Activated effector memory CD4-positive, alpha-beta T cell treated with anti-CD3 and anti-CD28 coated beads, Interleukin-2, amount 50 U/mL, for 16 hours (primary cell): ENCODE measurements at places on chromosomes 12 and 14.

GRCh38 chr12:66607147-66607546 lies 71.7 kb downstream of the GRIP1 start:
- no peak for DNase-seq

- no peak for DNase-seq
These were observed 70.3 kb downstream of the TBX5 start for GRCh38 chr12:114335607-114336006.

DNA sequence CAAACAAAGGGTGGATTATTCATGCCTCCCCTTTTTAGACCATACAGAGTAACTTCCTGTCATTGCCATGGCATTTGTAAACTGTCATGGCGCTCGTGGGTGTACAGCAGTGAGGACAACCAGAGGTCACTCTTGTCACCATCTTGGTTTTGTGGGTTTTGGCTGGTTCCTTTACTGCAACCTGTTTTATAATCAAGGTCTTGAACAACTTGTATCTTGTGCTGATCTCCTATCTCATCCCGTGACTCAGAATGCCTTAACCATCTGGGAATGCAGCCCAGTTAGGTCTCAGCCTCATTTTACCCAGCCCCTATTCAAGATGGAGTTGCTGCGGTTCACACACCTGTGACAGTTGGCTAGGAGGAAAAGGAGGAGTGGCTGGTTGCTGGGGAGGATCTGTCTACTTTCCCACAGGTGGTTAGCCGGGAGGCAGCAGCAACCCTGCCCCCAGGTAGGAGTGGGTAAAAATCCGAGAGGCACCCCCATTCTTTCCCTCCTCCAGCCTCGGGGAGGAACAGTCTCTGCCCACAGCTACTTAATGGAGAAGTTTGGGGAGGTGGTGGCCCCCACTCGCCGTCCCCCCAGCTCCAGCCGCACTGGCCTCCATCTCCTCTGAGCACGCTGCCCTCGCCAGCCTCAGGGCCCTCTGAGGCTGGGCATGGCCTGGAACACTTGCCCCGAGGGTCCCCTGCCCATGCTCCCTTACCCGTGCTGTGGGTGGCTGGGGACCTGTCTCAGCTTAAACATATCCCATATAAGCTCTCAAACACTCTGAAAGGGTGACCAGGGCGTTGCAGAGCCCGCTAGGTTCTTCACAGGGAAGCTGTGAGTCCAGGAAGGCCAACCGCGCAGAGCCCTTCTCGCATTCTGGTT lies 41.7 kb downstream of the SMIM41 start:
- no peak for DNase-seq

DNA sequence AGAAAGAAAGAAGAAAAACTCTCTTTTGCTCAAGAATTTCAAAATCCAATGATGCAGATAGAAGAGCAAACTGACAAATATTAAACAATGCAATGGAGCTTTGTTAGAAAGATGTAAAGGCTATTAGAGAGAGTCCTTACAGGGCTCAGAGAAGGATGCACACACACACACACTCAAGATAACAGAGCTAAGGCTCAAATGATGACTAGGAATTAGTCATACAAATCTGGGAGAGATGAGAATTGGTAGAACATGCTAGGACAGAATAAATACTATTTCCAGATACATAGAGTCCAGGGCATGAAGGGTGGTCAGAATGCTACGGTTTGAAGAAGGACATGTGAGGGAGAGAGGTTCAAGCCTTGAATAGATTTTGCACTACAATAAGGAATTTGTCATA lies 650.1 kb upstream of the MDGA2 start:
- DNase-seq = no peak

DNA sequence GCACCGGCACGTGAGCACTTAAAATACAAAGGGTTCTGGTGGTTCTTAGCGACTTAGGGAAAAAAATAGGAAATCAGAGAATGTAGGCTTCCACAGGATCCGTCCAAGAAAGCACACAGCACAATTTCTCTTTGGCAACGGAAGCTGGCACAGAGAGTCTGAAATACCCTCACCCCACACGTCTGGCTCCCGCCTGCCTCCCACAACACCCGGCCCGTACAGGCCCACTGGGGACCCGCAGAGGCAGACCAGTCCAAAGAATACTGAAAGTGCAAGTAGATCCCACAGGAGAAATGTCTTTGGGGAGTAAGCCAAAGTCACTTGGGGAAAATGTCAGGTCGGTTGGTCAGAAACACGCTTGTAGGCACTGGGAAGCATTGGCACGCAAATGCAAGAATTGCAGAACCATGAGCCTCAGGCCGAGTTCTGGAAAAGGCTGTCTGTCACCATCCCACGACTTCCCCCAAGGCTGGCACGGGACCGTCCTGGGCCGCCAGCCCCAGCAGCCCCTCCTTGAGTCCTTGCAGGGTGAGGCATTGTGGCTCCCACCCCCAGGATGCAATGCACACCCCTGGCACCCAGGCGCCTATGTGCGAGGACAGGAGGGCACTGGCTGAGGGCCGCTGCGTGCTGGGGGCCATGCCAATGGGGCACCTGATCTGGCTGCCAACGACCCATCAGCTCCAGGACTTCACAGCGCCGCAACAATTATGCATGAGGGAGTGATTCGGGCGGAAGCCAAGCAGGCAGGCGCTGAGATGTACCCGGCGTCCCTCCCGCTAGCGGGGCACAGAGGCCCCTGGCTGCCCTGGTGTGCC lies 29.7 kb downstream of the CHGA start:
- DNase-seq = no peak

DNA sequence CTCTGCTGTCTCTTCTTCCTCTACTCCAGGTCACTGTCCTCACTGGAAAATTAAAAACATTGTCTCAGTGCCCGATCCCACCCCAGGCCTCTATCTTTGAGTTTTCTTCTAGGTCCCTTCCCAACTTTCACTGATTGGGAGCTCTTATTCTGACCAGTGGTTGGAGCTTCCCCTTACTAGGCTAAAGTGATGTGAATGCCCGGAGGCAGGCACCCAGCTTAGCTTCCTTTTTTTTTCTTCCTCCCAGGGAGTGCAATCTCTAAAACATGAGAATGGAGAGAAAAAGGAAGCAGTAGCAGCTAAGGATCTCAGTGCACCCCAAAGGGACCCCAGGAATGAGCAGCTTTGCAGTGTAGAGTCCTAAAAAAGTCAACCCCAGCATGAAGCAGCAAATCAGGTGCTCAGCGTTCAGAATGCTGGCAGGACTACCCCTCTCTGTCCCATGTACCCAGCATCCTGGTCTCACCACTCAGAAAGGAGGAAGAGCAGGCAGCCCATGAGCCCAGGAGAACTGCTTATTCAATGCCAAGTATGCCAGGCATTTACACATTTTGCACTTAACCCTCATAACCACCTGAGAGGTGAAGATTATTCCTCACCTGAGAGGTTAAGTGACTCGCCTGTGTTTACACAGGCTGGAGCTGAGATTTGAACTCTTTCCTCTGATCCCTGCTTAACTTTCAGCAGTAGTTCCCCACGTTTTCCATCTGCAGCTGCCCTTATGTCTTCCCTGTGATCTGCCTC lies 146.2 kb upstream of the PWP1 start:
- no peak for DNase-seq

- DNase-seq = no peak
These were observed 369.2 kb downstream of the ZFP36L1 start for GRCh38 chr14:68423686-68424085.

- no peak for DNase-seq
These were observed 40.9 kb downstream of the CCDC85C start for GRCh38 chr14:99562856-99563748.

- DNase-seq = no peak
These were observed 72.9 kb upstream of the ST8SIA1 start for GRCh38 chr12:22407397-22407796.

DNA sequence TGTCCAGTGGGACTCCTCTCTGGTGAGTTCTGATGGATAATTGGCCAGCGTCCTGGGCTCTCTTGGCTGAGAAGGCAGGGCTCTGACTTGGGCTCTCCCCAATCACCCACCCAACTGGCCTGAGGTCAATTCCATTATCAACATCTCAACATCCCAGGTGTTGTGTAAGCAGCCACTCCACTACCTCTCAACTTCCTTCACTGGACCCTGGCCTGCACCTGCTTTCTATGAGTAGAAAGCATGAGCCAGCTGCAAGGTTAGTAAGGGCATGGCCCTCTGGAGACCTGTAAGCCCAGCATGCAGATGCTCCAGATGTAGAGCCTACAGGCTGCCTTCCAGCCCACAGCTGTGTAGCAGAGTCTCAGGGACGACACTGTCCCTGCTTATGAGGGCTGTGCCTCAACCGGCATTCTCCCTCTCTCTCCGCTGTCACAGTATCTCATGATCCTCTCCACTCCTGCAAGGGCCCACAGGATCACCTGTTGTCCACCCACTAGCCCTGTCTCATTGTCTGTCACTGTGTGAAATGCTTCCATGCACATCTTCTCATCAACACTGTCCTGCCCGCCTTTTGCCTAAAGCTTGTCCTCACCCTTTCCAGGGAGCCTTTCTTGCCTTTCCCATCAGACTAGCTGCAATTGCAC lies 5.4 kb upstream of the KRT81 start:
- no peak for DNase-seq

GRCh38 chr12:65533177-65533883 lies 254.8 kb downstream of the MSRB3 start:
- DNase-seq = no peak

GRCh38 chr14:99648027-99648784 lies 3.3 kb downstream of the HHIPL1 start:
- DNase-seq = no peak

- no peak for DNase-seq
These were observed 10.7 kb upstream of the FAM234B start for GRCh38 chr12:13033476-13033875.

GRCh38 chr12:2295941-2296461 lies 243.2 kb downstream of the CACNA1C start:
- no peak for DNase-seq

DNA sequence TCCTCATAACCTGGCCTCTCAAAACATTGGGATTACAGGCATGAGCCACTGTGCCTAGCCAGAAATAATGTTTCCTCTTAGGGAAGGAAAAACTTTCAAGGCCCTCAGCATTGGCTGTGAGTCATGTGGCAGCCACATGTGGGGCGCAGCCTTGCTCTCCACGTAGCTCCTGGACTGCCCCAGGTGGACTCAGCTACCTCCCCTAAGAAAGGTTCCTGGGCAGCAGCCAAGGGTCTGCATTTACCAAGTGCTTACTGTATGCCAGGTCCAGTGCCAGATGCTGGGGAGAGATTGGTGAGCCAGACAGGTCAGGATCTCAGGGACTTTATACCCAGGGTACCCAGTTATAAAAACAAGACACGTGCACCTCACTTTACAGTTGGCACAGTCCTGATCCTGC lies 3.7 kb upstream of the TRPV4 start:
- DNase-seq = no peak

DNA sequence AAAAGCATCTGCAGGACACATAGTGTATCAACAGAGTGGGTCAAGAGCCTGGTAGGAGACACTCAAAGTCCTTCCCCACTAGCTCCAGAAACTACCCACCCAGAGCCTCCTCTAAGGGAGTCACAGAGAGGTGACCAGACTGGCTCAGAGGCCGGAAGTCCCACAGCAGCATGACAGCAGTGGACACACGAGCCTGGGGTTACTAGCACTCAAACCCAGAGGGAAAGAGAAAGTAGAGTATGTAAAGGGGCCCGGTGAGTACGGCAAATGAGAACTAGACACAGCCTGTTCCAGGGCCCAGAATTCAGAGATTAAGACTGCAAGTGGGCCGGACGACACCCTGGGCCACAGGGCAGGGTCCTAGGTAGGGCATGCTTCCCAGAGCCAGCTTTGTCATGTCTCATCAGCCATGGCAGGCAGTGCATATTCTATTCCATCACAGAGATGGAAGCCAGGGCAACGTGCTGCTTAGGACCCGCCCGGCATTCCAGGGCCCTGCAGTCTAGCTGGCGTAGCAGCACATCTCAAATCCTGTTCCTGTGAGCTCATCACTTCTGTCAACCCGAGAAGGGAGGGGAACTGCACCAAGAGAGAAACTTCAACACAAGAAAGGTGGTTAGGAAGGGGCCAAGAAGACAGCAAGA lies 4.2 kb downstream of the IFFO1 start:
- DNase-seq = no peak

- no peak for DNase-seq
These were observed 111.1 kb downstream of the VEZT start for GRCh38 chr12:95328708-95329107.

DNA sequence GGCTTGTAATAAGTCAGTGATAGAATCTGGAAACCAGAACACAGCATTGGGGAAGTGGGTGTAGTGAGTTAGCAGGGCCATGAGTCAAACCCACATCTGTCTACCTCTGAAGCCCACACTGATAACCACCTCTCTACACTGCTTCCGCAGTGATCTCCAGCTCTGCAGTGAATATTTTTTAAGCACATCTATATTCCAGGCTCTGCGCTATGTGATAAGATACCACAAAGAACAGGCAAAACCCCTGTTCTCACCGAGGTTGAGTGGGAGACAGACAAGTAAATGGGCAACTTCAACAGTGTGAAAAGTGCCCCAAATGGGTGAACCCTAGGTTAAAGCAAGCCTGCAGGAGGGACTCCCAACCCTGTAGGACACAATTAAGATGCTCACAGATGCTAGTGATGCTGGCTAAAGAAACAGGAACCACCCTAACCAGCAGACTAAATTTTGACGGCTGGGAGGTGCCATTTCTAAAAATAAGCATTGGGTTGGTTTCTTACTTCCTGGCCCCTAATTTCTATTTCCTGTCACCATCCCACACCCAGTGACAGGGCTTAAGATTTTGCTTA lies 375.0 kb downstream of the DPF3 start:
- peak; percentile 73 for DNase-seq

DNA sequence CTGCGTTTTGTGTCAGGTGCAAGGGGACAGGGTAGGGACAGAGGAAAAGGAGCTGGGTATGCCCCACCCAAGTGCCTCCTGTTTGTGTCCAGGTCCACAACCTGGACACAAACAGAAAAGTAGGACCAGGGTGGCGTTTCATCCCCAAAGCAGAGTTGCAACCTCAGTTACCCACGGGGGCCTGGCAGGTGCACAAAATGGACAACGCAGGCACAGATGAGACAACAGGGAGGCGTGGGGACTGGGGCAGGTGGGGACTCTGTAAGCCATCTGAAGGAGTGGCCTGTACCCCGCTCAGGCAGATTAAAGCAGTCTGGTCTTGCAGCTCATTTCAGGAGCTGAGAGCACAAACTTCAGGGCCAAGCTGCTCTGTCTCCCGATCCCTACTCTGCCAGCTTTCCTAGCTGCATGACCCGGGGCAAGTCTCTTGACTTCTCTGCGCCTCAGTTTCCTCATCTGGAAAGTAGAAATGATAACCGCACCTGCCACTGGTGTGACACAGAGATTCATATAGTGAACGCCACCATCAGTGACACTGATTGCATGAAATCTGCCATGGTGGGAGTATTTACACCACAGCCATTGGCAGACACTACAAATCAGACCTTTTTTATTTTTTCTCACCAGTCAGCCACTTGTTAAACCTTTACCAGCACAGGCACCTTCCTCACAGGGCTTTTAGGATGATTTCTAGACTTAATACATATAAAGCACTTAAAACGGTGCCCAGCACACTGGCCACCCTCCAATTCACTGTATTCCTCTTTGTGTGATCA lies 123.0 kb downstream of the PHETA1 start:
- DNase-seq = no peak
